ENCODE measurements at places on chromosomes 4 and X.
A peak's percentile ranks its signal among the peaks of the same experiment; 100 is the strongest.

DNA sequence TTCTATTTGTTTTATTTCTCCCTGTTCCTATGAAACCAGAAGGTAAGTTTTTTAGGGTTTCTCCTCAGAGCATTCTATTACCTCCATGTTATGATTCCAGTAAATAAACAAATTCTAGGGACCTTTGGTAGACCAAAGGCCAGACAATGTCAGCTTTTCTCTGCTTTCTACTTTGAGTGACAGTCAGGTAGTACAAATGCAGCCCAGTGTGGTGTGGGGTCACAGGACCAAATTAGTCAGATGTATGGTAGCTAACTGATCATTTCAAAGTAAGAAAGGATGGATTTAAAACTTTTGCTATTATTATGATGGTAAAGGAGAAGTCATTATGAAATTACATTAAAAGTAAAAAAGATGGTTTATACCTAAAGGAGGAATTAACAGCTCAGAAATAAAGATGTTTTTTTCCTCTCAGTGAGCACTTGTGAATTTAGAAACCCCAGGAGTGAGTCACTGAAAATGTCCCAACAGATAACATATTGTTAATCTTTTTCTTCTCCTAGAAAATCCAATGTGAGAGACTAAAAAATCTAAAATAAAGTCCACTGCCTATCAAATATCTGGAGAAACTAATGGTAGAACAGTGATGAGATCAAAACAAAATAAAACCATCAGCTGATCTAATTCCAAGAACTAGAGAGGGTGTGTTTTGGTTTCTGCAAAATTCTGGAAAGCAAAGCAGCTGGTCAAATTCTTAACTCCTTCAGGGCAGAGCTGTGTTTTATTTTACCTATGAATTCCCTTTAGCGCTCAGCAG lies 16.6 kb upstream of the KLHL2 start:
- DNase-seq: no peak

DNA sequence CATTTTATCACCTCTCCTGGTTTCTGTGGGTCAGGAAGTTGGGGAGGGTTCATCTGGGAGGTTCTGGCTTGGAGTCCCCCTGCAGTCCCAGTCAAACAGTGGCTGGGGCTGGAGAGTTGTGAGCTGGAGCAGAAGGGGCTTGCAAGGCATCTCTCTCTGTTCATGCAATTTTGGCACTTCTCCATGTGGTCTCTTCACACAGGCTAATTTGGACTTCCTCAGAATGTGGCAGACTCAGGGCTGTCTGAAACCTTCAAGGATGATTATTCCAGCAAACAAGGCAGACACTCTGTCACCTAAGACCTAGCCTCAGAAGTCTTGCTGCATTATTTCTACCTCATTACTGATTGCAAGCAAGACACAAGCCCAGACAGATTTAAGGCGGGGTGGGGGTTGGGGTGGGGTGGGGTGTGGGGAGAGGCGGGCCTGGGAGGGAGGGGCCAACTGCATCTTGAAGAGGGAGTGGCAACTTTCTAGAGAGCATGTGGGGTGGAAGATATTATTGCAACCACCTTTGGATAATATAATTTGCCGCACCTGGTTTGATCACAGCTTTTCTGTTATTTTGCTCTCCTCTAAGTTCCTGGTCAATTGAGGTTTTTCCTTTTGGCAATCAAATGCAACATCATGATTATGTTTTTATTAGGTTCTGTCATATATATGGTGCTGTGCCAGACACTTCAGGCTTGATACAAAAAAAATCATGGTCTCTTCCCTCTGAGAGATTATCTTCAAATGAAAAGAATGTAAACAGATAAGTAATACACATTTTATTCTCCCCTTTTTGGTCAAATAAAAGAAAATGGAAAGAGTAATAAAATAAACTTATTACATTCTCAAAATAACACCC lies 799.5 kb downstream of the RPA4 start:
- DNase-seq: no peak

DNA sequence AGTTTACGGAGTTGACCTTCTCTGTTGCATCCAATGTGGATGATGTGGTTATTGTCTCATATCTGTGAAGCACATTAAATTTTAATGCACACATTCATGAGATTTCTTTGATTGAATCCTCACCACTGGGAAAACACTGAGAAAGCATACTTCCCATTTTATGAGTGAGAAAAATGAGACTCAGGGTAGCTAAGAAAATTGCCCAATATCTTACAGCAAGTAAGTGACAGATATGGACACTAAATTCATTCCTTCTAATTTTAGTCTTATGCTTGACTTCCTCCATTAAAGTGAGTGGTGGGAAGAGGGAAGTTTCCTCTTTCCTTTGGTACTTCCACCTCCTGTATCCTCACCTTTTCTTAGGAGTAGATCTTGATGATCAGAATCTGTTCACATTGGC lies 504.8 kb upstream of the BOD1L1 start:
- DNase-seq: no peak

- DNase-seq: no peak
Observed at GRCh38 chr4:8870647-8871416, 807 bp downstream of the HMX1 start.

DNA sequence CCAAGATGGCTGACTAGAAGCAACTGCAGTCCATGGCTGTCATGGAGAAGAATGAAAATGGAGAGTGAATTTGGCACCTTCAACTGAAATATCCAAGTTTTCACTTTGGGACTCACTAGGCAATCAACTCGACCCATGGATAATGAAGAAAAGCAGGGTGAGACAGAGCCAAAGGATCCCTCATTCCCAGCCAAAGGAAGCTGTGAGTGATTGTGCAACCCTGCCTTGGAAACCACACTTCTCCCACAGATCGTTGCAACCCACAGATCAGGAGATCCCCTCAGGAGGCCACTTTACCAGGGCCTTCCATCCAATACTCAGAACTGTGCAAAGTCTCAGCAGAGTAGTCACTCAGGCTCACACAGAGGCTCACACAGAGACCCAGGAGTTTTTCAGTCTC lies 4.5 kb downstream of the CFAP299 start:
- DNase-seq: no peak

GRCh38 chr4:18381186-18381585 lies 359.6 kb upstream of the LCORL start:
- DNase-seq: no peak

GRCh38 chr4:159143687-159144086 lies 40.8 kb downstream of the RAPGEF2 start:
- DNase-seq: no peak

- DNase-seq: no peak
Observed at GRCh38 chr4:40152637-40153036, 44.2 kb upstream of the RHOH start.

- peak; percentile 58 for DNase-seq
Observed at GRCh38 chr4:15457406-15458201, 12.1 kb upstream of the CC2D2A start.

DNA sequence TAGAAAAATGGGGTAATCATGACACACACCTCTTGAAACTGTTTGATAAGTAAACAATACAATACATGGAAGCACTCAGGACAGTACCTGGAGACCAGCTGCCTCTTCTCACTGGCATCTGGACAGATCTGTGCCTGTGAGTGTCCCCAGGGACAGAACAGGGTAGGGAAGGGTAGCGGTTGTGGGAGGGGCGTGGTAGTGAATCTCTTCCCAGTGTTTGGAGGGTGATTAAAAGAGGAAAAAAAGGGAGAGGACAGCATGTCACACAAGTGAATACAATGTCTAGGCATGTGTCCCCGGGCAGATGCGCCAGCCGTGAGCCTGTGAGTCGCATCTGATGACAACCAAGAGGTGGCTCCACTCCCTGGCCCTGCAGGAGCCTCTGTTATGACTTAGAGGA lies 138.8 kb upstream of the MSX1 start:
- DNase-seq: no peak

DNA sequence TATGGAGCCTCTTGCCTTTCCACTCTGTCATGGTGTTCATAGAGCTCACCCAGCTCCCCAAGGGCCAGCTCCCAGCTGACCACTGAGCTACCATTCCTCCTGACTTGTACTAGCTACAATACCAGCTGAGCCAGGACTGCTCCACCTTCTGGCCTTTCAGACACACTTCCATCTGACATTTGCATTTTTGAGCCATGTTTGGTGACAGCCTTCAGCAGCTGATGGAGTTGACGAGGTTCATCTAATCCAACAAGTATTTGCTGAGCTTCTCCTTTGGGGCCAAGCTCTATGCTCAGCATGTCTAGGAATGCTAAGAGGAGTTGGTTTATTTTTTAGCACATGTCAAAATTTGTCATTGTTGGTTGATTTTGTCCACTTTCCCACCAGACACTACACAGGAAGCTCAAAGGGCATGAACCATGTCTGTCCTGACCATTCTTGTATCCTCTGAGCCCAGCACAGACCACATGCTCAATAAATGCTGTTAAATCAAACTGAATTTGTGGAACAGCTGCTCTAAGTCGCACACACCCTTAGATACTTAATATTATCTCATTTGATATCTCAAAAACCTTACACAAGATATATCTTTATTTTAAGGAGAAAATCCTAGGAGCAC lies 142.6 kb upstream of the PPARGC1A start:
- peak; percentile 80 for DNase-seq

DNA sequence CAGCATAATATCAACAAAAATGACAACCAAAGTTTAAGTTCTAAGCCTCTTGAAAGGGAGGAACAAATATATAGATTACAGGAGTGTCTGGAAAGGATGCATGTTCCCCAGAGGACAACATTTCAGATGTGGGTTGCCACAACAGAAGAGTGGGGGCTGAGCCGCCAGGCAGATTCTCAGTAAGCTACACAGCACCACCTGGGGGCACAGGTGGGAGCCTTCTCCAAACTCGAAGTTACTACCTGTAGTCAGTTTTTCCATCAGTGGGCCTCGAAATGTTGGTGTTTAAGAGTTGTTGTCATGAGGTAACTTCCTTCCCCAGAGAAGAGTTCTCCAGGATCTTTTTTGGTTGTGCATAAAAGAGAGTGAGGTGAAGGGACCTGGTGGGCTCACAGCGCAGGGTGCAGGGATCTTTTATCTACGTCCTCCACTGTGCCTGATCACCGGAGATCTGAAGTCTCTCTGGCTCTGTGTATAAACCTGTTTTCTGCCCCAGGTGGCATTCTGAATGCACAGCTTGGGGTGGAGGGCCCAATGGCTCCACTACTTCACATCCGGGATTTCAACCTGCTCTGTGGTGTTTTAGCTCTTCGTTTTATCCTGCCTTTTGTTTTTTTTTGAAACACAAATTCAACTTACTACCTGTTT lies 58.4 kb upstream of the STS start:
- no peak for DNase-seq

GRCh38 chr4:143641361-143641760 lies 59.1 kb downstream of the FREM3 start:
- peak; percentile 7 for DNase-seq

GRCh38 chr4:108227923-108228322 lies 59.2 kb upstream of the LEF1 start:
- DNase-seq: no peak

DNA sequence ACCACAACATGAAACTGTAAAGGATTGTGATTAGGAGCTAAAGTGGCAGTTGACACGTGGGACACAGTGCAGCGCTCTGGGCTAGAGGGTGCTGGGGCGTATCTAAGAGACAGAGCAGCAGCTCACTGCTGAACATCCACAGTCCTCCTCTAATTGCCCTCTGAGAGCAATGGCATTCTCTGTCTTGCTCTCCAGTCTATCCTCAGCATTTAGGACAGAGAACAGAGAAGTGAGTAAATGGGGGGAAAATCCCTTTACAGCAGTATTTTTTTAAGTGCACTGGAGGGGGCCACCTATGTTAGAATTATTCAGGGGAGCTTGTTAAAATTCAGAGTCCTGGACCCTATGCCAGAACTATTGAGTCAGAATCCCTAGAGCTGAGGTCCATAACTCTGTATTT lies 4.2 kb upstream of the TMEM154 start:
- DNase-seq: no peak

DNA sequence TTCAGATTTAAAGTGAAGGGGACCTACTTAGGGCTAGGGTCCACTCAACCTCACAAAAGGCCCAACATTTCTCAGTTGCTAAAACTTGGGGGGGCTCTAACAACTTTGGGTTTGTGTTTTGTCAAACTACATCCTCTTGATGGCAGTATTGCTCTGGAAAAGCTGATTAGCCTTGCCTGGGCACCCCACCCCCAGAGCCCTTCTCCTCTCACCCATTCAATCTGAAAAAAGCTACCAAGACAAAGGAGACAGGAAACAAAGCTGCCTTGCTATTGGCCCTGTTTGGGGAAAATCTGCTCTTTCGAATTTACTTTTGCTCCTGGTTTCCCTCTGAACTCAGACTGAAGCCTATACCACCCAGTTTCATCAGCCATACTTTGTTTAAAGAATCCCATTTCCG lies 195.2 kb upstream of the STK26 start:
- peak; percentile 78 for DNase-seq

GRCh38 chr4:30901461-30902451 lies 181.6 kb downstream of the PCDH7 start:
- DNase-seq: no peak

DNA sequence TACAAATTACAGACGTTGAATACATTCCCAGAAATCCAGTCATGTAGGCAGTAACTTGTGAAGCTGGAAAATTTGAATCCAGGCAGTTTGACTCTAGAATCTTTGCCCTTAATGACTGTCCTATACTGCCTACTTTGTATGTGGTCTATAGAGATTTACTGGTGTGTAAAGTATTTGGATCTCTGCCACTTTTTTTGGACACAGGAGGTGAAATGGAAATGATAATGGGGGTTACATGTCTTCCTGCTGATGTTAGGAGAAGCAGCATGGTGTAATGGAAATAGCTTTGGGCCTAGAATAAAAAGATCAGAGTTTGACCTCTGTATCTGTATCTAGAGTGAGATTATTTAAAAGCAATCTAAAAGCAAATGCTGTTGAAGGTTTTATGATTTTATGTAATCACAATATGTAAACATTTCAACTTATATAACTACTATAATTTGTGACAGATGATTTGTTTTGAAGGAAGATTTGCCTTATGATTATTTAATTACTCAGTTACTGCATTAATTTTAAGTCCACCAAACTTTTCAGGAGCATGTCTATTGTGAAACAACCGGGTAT lies 3.3 kb downstream of the COL4A5 start:
- no peak for DNase-seq

DNA sequence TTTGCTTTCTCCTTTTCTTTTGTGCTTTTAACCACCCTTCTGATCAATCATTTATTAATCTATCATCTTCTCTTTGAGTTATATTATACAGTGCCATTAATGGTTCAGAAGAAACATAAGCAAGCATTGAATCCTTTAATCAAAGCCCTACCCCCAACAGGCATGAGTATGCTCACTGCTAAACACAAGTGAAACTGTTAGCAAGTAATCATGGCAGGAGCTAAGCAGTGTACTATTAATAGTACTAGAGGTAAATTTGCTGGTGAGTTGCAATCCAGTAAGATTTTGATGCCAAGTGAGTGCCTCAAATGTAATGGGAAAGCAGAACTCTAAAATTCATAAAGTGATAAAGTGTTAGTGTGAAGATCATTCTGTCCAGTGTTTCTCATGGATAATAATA lies 57.2 kb downstream of the FNIP2 start:
- DNase-seq: no peak

All from SK-MEL-5 (cell line).